ENCODE measurements at places on chromosomes 1 and 21.

- no peak for DNase-seq
Observed at GRCh38 chr1:203692565-203693470, 66.2 kb downstream of the ATP2B4 start.

- DNase-seq, result no peak
Observed at GRCh38 chr21:14863745-14864210, 201.0 kb downstream of the NRIP1 start.

- no peak for DNase-seq
Observed at GRCh38 chr1:119818181-119818580, 6.9 kb upstream of the REG4 start.

DNA sequence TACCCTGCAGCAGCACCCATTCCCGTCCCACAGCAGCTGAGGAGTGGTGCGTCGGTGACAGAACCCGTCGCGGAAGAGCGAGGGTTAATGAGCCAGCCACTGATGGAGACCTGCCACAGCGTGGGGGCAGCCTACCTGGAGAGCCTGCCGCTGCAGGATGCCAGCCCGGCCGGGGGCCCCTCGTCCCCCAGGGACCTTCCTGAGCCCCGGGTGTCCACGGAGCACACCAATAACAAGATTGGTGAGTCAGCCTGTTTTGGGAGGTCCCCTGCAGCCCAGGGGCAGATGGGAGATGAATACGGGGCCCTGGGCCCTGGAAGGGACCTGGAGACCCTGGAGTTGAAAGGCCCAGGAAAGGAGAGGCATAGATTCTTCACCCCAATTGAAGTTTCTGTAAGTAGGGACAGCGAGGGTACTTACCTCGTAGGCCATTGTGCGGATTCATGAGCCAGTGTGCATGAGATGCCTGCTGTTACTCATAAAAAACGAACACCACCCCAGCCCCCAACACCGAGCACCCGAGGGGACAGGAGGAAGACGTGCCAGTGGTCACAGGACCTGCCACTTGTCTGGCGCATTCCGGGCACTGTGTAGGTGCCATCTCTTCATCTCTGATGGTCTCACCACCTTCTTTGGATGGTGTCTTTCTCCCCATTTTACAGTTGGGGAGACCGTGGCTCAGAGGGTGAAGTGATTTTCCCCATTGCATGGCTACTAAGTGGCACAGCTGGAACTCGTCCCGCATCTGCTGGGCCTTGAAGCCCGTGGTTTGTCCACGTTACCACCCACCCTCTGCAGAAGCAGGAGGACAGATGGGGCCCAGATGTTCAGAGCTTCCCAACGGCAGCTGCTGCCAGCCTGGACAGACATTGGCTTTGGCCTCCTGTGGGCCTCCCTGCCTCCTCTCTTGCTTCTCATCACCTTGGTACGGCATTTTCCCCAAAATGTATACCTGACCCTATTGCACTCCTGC, 28.3 kb upstream of the TNFRSF1B start:
- DNase-seq, result no peak

GRCh38 chr1:184698969-184699368, 55.7 kb downstream of the EDEM3 start:
- no peak for DNase-seq

DNA sequence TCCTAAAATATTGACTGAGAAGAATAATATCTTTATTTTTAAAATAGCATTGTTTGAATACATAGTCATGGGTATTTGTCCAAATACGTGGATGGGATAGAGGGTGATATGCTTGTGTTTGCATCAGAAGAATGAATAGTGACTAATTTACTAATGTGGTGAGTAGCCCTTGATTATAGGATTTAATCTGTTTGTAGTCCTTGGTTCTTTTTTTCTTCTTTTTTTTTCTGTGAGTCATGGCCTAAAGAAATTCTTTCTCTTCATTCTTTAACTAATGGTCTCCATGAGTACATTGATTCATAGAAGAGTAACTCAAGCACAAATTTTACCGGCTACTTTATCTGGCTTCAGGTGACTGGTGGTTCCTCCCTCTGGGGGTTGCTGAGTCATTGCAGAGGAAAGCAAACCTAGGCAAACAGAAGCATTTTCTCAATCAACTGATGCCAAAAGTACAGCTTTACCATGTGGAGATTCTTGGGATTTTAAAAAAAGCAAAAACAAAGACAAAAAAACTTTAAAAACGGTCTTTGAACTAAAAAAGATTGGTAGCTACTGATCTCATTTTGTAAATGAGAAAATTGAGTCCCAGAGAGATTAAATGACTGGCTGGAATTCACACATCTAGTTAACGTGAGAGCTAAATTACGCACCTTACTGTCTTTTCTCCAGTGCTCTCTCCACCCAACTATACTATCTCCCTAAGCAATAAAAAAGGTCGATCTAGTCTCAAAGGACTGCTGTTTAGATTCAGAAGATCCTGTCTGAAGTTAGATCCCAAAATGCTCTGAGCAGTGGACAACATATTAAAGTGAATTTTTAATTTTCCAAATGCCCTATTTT, 40.5 kb downstream of the AK5 start:
- no peak for DNase-seq

DNA sequence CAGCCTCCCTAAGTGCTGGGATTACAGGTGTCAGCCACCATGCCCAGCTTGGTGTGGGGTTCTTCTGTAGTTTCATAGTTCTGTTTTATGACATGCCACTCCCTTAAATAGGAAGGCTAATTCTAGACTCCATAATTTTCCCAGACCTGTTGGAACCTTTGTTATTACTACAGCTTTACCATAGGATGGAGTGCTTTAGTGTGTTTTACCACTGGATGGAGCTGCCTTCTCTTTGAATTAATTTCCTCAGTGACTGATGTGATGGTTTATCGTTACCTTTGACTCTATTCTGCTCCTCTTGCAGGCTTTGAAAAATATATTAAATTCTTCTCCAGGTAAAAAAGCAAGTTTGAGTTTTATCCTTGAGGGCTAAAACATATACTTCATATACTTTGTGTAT, 84.6 kb upstream of the NEK7 start:
- DNase-seq, result no peak

Data from CD8-positive, alpha-beta T cell (primary cell).